ENCODE measurements at places on chromosomes 2 and 18.

GRCh38 chr18:23398401-23398800 lies 54.7 kb upstream of the RIOK3 start:
- DNase-seq: no peak

DNA sequence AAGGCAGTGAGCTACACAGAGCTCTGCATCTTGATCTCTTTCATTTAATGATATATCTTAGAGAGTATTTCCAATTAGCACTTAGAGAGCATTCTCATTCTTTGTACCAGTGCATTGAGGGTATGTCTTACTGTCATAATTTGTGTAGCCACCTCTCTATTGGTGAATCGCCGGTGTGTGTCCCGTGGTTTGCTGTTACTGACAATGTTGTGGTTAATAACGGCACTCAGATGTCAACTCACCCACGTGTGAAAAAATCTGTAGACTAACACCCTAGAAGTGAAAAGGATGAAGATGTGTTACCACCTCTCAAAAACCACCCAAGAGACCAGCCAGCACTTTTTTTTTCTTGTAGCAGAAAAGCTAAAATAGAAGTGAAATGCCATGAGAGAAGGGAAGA lies 37.1 kb downstream of the TEX51 start:
- no peak for DNase-seq

- DNase-seq: no peak
Observed at GRCh38 chr2:168740360-168740759, 62.1 kb upstream of the NOSTRIN start.

- no peak for DNase-seq
Observed at GRCh38 chr18:46340716-46341115, 236.5 kb downstream of the HAUS1 start.

- DNase-seq: no peak
Observed at GRCh38 chr2:43098539-43098938, 127.9 kb downstream of the ZFP36L2 start.

GRCh38 chr2:25320077-25320476 lies 21.6 kb downstream of the DNMT3A start:
- no peak for DNase-seq

GRCh38 chr2:233679196-233679595 lies 2.5 kb upstream of the UGT1A7 start:
- no peak for DNase-seq

DNA sequence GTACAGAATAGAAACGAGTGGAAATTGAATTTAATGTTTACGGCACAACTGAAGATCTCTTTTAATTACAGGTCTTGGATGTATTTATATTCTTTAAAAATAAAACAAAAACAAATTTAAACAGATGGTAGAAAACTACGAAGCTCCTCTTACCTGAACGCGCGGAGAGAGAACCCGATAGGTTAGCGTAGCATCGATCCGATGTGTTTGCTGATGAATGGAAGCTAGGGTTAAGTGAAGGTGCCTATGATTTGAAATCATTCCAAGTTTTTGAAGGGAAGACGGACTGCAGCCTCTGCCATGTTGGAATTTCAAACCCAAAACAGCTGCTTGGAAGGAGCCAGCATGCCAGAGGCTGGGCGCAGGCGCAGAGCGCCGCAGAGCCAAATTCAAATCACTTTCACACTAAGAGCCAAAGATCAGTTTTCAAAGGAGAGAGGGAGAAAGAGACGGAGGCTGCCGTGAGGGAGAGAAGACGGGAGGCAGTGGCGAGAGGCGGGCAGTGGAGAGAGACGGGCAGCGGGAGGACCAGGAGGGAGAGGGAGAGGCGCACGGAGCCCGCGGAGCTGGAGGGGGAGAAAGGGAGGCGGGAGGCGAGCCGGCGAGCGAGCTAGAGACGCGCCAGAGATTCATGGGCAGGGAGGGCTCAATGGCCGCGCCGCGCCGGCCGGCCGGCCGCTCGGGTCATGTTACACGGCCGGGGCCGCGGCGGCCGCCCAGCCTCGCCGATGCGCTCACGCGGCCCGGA lies at the start of gene FIGN:
FIGN (minus strand) TSS at position 324 of the 748 bp plus-strand sequence. CDS start 1,081 bp downstream, outside the sequence.
- DNase-seq: no peak

- no peak for DNase-seq
Observed at GRCh38 chr18:60448487-60449267, 76.1 kb upstream of the MC4R start.

GRCh38 chr2:241459520-241459919 lies 48.9 kb downstream of the STK25 start:
- no peak for DNase-seq

- DNase-seq: no peak
Observed at GRCh38 chr2:132564065-132564464, 105.9 kb downstream of the LYPD1 start.

DNA sequence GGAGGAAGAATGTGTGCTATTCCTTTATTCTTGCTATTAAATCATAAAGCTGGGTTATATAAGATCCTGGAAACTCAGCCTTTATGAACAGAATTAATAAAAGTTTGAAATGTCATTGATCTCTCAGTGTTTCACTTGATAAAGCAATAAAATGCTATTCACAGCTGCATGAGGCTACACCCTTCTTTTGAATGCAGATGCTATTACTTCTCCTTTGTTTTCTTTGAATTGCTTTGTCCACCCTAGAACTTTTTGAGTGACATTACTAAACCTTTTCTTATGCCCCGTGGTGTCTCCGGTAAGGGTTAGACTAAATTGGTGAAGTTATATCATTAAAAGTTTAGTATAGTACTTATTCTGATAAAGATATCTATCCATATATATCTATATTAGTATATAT lies 18.9 kb downstream of the SERPINB5 start:
- no peak for DNase-seq

DNA sequence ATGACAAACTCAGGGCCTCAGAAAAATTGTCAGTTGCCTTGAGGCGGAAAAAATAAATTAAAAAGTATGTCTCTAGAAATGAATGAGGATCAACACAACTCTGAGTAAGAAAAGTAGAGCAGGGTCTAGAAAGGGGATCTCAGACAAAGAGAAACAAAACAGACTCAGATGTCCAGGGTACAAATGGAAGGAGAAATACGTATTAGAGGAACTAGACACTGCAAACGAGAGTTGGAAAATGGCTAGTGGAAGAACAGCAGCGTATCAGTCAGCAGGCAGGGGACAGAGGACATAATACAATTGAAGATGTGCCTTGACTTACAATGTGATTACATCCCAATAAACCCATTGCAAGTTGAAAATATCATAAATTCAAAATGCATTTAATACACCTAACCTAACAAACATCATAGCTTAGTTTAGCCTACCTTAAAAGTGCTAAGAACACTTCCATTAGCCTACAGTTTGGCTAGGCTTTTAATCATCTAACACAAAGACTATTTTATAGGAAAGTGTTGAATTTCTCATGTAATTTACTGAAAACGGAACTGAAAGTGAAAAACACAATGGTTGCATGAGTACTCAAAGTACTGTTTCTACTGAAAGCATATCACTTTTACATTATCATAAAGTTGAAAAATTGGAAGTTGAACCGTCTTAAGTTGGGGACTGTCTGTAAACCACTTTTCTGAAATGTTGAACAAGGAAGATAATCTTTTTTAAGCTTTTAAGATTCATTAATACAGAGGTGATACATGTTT lies 182.8 kb downstream of the NBAS start:
- no peak for DNase-seq

- peak; percentile 60 for DNase-seq
Observed at GRCh38 chr2:172931918-172932520, 143.6 kb upstream of the MAP3K20 start.

DNA sequence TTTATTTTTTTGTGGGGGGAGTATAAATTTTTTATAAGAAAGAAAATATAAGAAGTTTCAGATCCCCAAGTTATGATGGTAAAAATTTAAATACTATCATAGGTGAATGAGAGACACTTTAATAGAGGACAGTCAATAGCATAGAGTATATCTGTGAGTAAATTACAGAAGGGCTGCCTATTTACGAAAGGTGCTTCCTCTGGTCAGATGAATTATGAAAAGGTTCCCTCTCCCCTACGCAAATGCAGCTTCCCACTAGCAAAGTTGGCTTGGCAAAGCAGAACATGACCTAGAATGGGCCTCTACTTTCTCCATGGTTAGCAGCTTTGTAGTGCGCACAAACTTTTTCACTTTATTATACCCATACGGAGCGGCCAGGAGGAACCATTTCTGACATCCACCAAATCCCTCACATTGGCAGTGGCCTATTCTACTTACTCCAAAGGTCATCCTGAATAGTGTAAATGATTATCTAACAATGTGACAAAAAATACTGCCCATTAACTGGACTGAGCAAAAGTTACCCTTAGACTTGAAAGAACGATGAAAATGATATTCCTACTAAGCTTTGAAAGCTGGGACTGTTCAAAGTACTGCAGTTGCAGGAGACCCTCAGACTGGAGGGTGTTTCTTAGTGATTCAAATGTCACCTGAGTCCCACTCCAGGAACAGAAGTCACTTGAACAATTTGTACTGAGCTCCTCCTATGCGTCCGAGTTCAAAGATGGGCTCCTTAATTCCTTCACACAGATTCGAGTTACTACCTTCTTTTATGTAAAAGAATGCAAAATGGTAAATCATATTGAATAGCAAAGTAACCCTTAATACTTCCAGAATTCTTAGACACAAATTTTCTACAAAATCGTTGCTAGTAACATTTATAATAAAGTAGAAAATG lies 148.5 kb downstream of the NOL4 start:
- DNase-seq: no peak

GRCh38 chr2:101439716-101440115 lies 35.2 kb downstream of the RFX8 start:
- DNase-seq: no peak

- DNase-seq: no peak
Observed at GRCh38 chr2:152825834-152826233, 107.4 kb downstream of the ARL6IP6 start.

DNA sequence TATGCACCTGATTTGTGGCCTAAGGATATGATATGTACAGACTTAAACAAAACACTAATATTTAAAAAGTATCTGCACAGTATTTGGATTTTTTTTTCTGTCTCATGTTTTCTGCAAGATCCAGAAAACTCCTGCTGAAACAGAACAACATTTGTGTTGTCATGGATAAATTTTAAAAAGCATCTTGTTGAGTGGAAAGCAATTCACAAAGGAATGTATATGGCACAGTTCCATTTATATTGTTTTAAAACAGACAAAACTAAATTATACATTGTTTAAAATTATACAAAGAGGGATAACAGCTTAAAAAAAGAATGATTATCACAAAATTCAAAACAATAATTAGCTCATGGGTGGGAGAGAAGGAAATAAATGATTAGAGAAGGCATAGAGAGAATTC lies 193.5 kb downstream of the PPP1R1C start:
- DNase-seq: no peak

- DNase-seq: peak; percentile 48
Observed at GRCh38 chr2:24613154-24613814, 122.2 kb downstream of the NCOA1 start.

GRCh38 chr2:68362069-68362468 lies 3.0 kb upstream of the PLEK start:
- peak; percentile 80 for DNase-seq

GRCh38 chr18:22741318-22741717 lies 191.8 kb upstream of the RBBP8 start:
- DNase-seq: no peak

DNA sequence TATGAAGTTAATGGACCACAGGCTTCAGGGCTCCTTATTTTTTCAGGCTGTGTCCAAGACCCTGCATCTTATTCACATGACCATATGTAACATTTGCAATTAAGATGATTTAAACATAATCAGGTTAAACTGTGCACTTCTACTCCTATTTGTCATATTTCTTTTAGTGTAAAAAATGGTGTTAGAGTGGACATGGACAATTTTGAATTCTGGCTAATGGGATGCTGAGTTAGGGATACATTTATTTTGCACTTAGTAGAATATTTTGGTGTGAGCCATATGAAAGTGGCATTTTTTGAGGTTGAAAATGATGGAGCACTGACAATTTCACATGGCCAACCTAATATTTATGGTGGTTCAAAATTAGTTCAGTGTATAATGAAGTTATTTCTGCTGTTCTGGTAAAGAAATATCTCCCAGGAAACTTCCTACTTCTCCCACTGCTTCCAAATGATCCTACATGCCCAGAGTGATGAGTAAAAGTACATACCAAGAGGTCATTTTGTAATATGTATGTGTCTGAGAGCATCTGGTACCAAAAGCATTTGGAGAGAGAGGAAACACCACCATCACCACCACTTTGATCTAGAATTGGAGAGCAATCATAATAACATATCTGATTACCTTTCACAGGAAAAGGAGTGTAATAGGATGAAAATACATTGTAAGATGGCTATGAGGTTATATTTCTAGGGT lies 36.0 kb downstream of the GULP1 start:
- DNase-seq: no peak

DNA sequence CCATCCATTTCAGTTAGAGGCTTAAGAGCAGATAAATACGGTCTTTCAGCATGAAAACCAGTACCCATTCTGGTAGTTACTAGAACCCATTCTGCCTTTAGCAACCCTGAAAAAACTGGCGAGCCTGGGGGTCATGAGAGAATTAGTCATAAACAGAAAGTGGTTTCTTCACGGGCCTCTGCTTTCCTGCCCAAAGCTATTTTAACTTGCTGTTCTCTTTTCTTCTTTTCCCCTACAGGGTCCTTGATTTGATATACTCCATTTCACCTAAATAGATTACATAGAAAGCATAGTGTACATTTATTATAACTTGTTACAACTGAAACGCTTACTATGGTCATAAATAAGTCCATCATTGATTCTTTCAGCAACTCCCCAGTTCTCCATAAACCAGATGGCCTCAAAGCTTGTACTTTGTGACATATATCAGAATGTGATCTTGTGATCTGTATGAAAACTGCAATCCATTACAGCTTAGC lies 48.3 kb downstream of the WDFY1 start:
- DNase-seq: no peak

- DNase-seq: no peak
Observed at GRCh38 chr2:46239847-46240181, 57.4 kb upstream of the EPAS1 start.

DNA sequence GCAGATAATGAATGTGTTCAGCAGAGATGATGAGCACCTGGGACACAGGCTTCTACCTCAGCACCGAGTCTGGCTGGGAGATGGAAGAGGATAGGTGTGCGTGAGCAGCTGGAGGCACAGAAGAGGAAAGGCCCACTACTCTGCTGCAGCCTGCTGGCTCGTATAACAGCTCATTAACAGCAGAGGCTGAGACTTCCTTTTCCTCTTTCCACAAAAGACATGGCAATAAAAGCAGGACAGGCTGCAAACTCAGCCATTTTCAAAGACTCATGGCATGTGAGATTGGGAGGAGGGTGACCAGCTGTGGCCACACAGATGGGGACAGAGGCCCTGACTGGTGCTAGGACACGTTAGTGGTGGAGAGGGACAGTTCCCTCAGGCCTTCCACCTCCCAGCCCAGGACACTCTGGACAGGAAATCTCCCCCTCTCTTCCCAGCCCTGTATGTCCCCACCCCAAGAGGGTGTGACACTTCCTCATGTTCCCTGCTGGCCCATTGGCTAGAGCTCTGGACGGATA lies 60.3 kb downstream of the CACNB4 start:
- peak; percentile 22 for DNase-seq

DNA sequence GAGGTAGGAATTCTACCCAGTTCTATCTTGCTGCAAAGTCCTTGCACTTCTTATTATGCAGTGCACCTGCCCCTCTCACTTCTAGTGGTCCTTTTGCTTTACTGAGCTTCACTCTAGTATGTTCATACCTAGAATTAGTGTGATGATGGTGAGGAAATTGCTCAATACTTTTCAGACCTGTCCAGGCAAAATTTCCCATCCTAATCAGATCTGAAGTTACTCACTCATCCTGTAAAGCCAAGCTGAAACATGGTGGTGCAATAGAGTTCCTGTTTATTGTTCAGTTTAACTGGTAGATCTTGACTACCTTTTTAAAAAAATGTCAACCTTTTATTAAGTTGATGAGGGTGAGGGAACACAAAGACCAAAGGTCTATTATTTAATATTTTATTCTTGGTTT lies 12.6 kb upstream of the FIGN start:
- DNase-seq: no peak
